ENCODE measurements at places on chromosomes 1 and 21.

- no peak for DNase-seq
Observed at GRCh38 chr1:93021539-93022134, 57.4 kb upstream of the MTF2 start.

- DNase-seq: no peak
Observed at GRCh38 chr1:54403405-54403804, 2.8 kb downstream of the SSBP3 start.

GRCh38 chr1:168960595-168960994, 145.9 kb upstream of the ATP1B1 start:
- no peak for DNase-seq

DNA sequence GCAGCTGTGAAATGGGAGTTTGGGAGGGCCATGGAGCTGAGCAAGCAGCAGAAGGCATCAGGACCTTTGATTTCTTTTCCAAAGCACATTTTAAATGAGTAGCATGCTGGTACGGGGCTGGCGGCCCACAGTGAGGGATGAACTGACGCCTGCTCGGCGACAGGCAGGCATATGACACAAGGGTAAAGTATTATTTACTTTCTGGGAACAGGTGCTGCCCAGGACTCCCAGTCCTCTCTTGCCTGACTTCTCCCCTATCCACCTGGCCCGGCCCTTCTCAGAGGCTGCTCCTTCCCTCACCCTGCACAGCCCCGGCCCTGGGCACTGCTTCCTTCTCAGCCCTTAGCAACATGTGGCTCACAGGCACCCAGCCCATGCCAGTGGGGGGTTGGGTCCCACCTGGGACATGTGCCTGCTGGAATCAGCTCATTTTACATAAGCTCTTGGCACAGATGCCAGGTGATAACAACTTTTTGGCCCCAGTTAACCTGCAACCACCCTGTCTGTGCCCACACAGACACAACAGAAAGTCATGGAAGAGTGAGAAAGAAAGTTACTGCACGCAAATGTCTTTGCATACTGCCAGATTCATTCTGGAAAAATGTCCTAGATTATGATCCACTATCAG, 112.3 kb upstream of the GADD45A start:
- DNase-seq: no peak

GRCh38 chr1:19824541-19824940, 9.5 kb upstream of the RNF186 start:
- no peak for DNase-seq

DNA sequence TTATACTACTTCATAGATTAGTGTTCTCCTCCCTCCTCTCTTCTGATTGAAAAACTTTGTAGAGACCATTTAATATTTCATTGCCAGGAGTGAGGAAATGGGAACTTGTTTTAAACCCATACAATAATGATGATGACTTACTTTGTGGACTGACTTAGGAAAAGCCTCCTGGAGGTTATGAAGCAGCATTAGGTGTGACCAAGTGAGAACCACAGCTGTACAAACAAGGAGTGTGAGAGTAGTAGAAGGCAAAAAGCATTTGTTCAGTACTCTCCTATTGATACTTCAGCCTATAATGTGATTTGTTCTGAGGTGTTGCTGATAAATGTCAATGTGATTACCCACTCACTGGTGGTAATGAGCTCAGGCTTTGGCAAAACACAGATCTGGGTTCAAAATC, 8.4 kb downstream of the TIPRL start:
- DNase-seq: no peak

- no peak for DNase-seq
Observed at GRCh38 chr1:43766818-43767525, 59.6 kb downstream of the ST3GAL3 start.

GRCh38 chr1:27536010-27536757, 46.2 kb upstream of the WASF2 start:
- no peak for DNase-seq

- DNase-seq: no peak
Observed at GRCh38 chr1:56816909-56817308, 2.3 kb downstream of the FYB2 start.

DNA sequence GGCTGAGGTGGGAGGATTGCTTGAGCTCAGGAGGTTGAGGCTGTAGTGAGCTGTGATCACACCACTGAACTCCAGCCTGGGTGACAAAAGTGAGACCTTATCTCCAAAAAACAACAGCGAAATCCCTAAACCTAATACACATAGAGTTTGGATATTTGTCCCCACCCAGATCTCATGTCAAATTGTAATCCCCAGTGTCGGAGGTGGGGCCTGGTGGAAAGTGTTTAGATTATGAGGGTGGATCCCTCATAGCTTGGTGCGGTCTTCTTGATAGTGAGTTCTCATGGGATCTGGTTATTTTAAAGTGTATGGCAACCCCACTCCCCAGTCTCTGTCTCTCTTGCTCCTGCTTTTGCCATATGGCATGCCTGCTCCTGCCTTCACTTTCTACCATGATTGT, 94.0 kb downstream of the POU2F1 start:
- DNase-seq: no peak

- DNase-seq: no peak
Observed at GRCh38 chr1:116439701-116440100, 66.7 kb downstream of the ATP1A1 start.

DNA sequence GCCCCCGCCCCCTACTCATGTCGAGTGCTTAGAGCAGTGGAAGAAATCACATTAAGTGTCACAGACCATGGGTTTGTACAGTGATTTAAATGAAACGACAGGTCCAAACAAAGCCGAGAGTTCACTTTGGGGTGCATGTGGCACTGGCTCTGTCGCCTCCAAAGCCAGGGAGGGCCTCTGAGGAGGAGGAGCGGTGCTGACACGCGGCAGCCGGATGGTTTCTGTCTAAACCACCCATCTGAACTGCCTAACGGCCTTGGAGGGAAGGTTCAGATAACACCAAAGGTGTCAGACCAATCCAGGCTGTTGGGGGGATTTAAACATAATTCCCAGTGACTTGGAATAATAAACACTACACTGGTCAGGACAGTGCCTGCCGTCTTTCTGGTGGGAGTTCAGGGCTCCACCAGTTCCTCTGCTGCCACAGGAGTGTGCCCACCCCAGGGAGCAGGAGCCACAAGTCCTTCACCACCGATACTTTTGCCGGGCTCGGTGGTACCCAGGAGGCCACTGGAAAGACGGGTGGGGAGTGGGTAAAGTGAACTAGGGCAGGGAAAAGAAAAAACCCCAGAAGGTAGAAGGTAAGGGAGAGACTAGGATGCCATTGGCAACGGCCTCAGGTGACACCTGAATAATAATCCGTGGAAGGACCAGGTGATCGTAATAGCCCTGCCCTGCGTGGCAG, 78.2 kb downstream of the SLC66A1 start:
- no peak for DNase-seq

- no peak for DNase-seq
Observed at GRCh38 chr1:186511761-186512637, 51.1 kb upstream of the PDC start.

DNA sequence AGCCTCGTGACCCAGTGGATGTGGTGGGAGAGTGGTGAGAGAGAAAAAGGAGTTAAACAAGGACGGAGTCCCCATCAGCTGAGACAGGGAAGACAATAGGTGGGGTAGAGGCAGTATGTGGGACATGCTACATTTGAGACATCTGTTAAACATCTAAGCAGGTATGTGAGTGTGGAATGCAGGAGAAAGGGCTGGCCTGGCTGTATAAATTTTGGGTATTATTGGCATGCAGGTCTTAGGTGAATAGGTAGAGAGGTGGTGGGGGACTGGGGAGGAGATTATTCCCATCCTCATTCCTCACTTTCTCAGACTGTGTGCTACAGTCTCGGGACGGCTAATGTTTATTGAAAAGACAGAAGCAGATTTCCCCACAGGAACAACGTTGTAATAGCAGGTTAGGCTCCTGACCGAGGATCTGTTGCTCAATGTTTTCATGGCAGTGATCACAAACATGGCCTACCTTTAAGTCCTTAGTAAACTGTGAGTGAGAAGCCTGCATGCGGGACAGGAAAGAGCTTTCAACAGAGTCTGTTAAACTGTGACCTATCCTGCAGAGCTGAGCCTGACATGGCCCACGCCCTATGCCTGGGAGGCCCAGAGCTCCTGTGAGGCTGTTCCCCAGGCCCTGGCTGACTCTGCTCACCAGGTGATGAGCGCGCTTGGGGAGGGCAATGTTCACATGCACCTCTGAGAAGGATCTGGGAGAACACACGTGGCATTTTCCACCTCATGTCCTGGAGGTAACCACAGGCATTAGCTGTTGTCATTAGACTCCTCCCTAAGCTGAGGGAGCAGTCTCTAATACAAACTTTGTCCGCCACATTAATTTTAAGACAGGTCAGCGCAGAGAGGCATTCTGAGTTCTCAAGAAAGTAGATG, 16.5 kb downstream of the VSIG8 start:
- DNase-seq: no peak

GRCh38 chr21:14243874-14244273, 27.9 kb downstream of the RBM11 start:
- DNase-seq: no peak

- DNase-seq: peak; percentile 21
Observed at GRCh38 chr1:33055210-33056008, 18.7 kb upstream of the AK2 start.

DNA sequence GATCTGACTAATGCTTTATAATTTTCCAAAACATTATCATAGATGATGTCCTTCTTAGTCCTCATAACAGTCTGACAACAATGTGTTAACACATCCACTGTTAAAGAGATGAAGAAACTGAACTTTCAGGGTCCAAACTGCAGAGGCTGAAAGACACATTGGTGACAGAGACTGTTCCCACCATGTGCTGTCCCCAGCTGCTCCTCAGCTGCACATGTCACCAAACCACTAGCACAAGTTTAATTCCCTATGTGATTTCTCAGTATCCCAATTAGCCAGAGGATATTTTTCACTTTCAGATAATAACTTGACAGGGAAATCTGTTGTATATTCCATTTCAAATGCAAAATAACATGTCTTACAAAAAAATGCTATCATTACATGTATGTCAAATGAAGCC, 24.6 kb downstream of the LAMC2 start:
- no peak for DNase-seq

- peak; percentile 70 for DNase-seq
Observed at GRCh38 chr1:151984313-151984956, 9.2 kb downstream of the S100A10 start.

GRCh38 chr1:149846593-149847466, 52.5 kb upstream of the BOLA1 start:
- no peak for DNase-seq

GRCh38 chr21:29523646-29524045, 224.9 kb downstream of the BACH1 start:
- no peak for DNase-seq

- DNase-seq: no peak
Observed at GRCh38 chr21:15164678-15165303, 100.0 kb upstream of the NRIP1 start.

DNA sequence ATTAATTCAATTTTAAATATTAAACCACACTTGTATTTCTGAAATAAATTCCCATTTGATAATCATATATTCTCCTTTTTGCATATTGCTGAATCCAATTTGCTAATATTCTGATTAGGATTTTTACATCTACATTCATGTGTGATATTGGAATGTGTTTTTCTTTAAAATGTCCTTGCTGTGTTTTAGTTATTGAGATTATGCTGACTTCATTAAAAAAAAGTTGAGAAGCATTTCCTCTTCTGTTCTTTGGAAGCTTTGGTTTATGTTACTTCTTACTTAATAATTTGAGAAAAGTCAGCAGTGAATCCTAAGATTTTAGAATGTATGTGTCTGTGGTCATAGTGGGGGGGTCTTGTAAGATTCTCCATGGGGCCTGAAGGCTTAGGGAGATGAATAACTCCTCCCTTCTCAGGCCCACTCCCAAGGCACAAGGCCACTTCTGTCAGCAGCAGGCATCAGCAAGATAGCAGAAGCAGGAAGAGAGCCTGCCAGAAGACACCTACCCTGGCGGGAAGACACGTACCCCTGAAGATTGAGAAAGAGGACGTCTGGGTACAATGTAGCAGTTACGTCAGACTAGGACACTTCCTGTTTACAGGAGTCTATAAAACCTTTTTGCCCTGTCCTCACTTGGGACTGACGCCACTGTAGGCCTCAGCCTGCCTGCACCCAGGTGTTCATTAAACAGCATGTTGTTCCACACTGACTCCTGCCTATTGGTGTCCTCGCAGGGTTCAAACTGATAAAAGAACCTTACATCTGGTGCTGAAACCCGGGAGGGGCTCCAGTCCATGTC, 56.9 kb downstream of the ODF2L start:
- no peak for DNase-seq

- DNase-seq: no peak
Observed at GRCh38 chr1:101302831-101303511, 66.2 kb downstream of the S1PR1 start.

GRCh38 chr1:41939194-41939593, 20.5 kb upstream of the HIVEP3 start:
- no peak for DNase-seq

DNA sequence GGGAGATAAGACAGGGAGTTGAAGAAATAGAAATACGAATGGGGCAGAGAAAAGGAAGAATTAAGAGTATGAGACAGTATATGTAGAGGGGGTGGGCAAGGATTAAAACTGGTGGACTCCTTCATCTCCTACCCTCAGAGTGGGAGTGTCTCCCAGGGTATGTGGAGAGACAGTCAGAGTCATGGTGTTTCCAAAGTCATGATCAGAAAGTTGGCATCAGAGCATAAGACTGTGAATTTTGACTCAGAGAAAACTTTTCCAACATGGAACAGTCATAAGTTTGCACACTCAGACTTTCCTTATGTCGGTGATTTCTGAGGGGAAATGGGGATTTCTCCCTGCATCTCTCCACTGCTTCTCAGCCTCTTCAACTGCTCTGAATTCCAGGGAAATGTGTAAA, 2.4 kb downstream of the CD84 start:
- DNase-seq: no peak

- DNase-seq: no peak
Observed at GRCh38 chr1:213443415-213443814, 392.4 kb downstream of the RPS6KC1 start.

DNA sequence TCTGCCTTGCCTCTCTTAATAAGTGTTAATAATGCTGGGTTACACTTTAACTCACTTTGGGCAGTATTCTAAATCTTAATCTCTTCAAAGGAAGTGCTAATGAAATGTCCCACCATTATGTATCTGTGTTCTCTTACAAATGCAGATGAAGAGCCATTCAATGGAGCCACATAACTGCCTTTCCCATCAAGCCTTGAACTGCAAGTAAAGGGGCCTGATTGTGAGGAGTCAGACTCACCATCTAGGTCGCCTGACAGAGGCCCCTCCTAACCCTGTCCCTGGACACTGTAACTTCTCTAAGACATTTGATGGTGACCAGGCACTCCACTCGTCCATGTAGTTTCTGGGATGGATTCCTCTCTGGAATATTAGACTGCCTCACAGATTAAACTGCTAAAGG, 329.4 kb downstream of the KIF26B start:
- DNase-seq: no peak

DNA sequence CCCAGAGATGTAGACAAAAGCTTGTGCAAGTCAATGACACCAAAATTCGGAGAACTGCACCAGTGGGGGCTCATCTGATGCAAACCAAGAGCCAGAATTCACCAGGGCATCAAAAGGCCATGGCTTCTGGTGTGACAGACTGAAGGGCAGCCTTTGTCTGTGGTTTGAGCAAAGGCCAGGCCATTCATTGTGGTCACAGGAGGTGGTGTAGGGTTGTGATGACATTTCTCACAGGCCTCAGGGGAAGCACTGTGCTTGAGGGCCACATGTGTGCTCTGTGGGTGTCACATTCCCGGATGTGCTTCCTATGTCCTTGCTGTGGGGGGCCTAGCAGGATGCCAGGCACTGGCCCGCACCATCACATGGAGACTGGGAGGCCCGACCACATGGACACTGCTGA, 22.5 kb upstream of the KCNE1 start:
- DNase-seq: peak; percentile 44

Measured in T-helper 2 cell treated with Interferon-gamma antibody and Interleukin-4, amounts not matched to agents 5 μg/mL and 100 μg/mL, for 36 hours (primary cell).